ENCODE measurements at places on chromosomes 4 and X.

DNA sequence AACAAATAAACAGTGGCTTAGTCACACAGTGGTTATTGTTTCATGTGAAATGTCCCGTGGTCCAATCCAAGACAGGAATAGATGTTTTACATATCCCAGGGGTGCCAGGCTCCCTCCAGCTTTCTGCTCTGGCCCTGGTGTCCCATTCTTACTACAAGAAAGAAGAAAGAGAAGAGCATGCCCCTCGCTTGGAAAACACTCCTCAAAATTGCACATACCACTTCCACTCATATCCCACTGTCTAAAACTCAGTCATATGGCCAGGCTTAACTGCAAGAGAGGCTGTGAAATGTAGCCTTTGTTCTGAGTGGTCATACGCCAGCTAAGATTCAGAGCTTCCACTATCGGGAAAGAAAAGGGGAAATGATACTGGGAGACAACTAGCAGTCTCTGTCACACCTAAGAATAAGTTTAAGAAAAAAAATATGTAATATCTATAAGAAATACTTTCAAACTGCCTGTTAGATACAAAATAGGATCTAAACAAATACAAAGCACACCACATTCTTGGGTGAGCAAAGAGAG is 306.8 kb upstream of the FAM241A start:
- DNase-seq = no peak

DNA sequence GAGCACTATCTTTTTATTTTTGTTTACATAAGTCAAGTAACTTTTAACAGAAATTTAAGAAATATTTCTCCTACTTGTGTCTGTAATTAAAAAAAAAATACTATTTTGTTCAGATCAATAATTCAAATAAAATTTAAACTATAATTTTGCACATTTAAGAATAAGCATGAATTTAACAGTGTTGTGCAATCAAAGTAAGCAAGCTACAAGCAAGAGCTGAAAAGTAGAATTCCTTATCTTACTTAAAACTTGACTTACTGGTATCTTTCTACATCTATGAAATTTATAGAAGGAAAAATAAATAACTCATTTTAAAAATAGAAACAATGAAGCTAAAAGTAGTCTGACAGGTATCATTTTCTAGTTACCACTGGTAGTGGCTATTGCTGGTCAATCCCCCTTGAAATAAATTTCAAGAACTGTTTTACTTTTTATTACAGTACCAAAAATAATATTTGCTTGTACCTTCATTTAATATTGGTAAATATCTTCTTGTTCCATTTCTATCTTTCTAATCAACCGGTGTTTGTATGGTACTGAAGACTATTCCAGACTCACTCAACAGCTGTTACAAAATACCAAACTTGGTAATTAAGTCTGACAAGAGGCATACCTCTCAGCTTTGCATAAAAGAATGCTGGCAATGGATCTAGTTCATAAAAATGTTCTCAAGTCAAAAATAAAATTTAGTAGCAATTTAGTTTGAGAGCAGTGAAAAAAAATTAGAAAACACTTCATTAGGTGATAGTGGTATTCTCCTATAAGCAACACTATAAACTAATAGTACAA is 62.2 kb downstream of the NOCT start:
- DNase-seq = no peak

GRCh38 chrX:112083624-112084326 is 1.2 kb upstream of the TRPC5 start:
- no peak for DNase-seq

DNA sequence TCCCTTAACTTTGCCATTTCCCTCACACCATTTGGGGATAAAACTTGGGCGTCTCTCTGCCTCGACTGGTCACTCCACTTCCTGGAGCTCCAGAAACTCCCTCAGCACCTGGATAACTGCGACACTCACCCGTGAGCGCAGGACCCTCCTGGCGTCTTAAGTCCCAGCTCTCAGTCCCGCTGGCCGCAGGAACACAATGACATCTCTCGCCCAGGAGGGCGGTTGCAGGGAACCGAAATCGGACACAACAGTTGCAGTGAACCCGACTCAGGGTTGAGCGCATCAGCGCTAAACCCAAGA is 370.9 kb upstream of the SMIM31 start:
- no peak for DNase-seq

DNA sequence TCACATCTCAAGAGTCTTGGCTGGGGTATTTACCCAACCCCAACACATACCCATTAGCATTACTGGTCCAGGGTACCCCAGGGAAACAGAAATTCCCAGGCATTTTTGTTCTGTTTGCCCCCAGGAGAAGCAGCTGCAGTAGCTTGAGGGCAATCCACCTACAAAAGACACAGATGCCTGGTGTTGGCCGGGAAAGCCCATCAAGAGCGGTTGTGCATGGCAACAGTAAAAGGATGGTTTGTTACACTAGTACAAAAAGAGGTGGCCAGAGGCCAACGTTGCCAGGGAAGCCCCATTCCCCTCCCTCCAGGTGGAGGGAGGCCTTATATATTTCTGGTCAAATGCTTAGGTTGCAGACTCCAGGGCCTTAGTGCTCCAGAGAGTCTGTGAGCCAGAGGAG is 637.8 kb downstream of the BCOR start:
- no peak for DNase-seq

DNA sequence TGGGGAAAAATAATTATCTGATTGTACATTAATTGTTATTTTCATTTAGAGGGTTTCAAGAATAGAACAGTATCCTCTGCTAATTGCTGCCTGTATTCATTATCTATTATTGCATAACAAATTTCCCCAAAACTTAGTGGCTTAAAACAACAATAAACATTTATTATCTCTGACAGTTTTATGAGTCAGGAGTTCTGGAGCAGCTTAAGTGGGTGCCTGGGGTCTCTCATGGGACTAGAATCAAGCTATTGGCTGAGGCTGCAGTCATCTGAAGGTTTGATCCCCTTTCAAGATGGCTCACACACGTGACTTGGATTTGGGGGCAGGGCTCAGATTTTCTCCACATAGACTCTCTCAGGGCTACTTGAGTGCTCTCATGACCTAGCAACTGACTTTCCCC is 98.1 kb upstream of the JADE1 start:
- DNase-seq = no peak

DNA sequence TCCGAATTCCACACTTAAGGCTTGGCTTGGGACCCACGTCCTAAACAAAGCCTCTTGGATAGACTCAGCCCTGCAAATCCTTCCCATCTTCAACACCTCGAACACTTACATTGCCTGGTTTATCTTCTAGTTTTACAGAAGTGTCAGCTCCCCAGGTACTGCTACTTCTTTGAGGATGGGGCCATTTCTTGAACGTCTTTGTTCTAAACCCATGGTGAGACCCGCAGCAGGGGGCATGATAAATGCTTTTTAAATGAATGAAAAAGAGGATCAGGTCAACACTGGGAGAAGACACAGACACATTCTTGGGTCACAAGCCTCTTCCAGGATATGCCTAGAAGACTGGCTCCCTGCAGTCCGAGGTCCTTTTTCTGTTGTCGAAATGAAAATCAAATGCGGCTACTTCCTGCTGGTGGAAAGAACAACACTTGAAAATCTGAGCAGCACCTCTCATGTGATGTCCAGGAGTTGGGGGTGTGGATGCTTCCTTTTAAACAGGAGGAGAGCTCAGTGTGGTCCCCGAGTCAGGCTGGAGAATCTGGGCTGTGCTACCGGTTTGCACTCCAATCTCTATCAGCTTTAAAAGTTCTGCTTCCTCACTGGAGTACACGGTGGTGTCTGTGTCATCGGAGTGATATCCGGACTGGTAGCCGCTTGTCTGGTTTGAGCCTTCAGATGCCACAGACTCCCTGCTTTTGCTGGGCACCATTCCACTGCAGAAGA is 45.8 kb downstream of the KDR start:
- no peak for DNase-seq

GRCh38 chr4:43223820-43224219 is 331.3 kb downstream of the GRXCR1 start:
- DNase-seq = no peak

DNA sequence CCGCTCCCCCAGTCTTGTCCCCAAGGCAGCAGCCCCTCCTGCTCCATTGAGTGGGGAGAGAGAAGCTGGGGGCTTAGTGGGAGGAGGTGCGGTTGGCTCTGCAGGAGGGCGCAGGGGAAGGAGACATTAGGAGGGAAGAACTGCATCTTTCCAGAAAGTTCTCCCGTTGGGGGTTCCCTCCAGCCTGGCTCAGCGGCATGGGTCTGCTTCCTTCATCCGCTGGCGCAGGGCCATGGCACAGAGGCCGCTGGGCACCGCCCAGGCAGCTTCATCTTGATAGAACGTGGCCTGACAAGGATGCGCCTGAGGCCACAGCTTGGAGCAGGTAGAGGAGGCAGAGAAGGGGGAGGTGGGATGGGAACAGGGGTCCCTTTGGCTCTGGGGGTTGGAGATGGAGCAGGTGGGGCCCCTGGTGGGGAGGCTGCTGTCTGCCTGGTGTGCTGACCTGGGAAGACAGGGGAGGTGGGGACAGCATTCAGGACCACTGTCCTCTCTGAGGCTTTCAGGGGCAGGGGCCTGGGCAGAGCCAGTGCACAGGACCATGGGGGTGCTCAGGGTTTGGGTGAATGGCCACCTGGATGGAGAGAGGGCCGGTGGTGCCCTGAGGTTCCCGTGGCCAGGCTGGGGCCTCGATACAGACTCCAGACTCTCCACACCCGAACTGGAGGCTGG is 12.1 kb downstream of the DOK7 start:
- DNase-seq = no peak

DNA sequence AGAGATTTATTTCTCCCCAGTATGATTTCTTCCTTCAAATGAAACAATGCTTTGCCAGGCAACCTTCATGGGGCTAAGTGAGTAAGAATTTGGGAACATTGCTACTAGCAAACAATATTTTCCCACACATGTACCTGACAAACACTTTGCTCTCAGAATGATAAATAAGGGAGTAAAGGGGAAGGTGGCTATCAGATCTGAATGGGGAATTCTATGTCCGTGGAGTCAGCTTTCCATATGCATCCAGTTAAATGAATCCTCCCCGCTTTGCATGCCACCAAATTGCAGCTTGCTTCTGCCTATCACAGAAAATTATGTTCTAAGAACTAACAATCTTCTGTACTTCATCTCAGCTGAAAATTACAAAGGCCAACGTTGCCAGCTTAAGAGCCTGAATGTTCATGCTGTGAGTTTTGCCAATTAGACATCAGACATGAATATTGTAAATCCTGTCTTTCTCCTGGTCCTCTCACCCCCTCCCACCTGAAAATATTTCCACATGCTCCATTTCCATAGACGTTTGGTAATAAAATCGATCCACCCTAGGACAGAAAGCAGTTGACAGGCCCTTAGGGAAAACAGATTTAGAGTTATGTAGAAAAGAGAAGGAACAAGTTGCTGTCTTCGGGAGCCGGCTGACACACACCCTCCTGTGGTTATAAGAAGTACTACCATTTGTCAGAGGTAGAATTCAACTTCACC is 6.3 kb downstream of the MEPE start:
- peak; percentile 31 for DNase-seq

- DNase-seq = no peak
Measured at GRCh38 chrX:8297766-8298165, 126.7 kb upstream of the VCX2 start.

GRCh38 chr4:81429031-81429430 is 42.7 kb downstream of the RASGEF1B start:
- no peak for DNase-seq

DNA sequence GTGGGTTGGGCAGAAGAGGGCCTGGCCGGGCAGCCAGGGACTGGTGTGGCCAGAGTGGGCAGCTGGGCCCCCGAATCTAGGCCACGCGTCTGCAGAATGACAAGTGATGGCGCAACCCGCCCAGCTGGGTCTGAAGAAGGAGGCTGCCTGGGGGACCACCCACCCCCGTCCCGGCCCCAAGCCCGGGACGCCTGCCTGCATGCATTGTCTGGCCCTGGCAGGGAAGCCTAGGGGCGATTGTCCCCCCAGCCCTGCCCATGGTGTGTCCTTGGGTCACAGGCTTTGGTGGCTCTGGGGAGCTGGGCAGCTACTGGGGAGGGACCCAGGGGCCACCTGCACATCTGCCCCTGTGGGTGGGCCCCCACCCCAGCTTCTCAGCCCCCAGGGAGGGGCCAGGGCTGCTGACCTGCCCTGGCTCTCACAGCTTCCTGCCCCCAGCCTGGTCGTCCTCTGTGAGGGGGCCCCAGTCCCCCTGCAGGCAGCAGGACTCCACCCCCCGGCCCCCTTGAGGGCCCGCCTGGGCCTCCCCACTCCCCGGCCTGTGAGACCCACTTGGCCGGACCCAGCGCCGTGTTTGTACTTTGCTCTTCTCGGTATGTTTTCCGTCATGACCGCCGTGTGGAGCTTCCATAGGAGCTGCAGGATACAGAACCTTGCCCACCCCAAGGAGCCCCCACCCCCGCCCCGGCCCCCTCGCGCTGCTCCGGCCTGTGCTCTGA is 4.9 kb downstream of the FGFR3 start:
- DNase-seq = no peak

GRCh38 chrX:115571712-115572111 is 10.7 kb downstream of the PLS3 start:
- DNase-seq = no peak

GRCh38 chrX:153582896-153583295 is 16.0 kb downstream of the CCNQ start:
- DNase-seq = peak; percentile 25

GRCh38 chr4:128841402-128841801 is 31.9 kb downstream of the JADE1 start:
- DNase-seq = no peak

DNA sequence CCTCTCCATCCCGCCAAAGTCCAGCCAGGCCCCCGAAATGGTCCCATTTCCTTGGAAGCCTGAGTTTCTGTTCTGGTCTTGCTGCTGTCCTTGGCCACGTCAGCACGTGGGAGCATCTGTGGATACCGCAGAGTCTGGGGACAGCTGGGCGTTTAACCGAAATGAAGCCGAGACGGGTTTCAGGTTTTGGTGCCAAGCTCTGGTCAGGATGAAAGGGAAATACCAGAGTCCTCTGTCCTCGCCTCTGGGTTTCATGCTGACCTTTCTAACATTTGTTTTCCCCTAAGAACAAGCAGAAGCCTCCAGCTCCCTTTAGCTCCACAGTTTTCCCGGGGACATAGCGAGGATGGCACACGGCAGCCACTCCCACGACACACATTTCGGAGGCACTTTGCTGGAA is 19.7 kb downstream of the SHOX start:
- no peak for DNase-seq

DNA sequence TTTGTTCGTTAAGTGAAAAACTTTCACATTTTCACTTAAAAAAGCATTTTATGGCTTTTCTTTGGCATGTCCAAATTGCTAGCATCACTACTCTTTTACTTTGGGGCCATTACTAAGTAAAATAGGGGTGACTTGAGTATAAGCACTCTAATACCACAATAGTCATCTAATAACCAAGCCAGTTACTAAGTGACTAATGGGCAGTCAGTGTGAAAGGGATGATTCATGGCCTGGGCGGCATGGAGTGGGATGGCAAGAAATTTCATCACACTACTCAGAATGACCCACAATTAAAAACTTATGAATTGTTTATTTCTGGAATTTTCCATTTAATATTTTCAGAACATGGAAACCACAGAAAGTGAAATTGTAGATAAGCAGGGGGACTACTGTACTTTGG is 60.9 kb downstream of the BMP15 start:
- no peak for DNase-seq

DNA sequence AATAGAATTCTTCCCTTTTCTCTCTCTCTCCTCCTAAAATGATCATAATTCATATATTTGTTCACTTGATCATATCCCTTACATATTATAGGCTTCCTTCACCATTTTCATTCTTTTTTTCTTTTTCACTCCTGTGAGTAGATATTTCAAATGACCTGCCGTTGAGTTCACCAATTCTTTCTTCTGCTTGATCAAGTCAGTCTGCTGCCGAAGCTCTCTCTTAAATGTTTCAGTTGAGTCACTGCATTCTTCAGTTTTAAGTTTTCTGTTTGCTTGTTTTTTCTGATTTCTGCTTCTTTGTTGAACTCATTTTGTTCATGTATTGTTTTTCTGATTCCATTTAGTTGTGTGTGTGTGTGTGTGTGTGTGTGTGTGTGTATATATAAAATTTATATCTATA is 354.3 kb downstream of the GPAT3 start:
- DNase-seq = no peak

Data from tibial artery (tissue), 4 donors.